ENCODE measurements at places on chromosomes 4 and X.

DNA sequence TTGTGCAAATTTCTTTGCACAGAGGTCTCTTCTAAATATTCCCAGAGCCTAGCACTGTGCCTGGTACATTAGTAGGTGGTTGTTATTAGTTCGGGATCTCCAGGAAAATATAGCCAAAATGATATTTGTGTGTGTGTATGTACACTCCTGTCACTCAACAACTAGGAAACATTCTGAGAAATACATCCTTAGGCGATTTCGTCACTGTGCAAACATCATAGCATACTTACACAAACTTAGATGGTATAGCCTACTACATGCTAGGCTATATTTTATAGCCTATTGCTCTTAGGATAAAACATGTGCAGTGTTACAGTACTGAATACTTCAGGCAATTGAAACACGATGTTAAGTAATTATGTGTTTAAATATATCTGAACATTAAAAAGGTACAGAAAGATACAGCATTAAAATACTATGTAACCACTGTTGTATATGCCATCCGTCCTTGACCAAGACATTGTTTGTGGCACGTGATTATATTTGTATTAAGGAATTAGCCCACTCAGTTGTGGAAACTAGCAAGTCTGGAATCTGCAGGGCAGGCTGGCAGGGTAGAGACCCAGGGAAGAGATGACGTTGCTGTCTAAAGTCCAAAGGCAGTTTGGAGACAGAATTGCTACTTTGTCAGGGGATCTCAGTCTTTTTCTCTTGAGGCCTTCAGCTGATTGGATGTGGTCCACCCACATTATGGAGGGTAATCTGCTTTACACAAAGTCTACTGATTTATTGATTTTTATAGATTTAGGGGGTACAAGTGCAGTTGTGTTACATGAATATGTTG, 106.9 kb downstream of the COL4A6 start:
- no peak for DNase-seq

DNA sequence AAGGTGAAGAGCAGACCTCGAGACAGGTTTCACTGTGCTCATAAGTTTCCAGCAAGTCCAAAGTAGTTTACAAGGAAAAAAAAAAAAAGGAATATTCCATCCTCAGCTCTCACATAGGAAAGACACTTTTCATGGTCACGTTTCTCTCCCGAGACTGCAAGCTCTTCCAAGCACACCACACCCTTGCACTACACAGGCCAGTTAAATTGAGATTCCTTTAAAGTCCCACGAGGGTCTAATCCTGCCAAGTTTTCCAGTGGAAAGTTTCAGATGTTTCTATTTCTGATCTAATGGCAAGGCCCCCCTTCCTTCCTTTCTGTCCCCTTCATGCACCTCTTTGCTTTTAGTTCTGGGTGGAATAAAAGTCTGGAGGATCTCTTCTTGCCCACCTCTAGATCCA, 67.9 kb upstream of the PCDH19 start:
- DNase-seq, result no peak

DNA sequence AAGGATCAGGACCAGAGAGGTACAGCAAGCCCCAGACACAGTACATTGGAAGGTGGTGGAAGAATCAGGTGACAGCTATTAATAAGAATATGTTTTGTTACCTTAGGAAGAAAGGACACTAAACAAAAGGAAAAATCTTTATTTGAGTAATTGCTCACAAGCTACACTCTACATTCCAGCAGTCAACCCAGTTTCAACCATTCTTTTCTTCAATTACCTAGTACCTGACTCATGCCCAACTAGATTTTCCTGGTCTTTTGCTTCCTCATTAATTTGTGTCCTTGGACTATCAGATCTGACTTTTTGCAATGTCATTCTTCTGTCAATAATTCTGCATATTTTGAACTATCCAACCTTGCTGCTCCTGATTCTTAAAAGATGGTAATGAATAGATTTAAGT, 22.5 kb upstream of the GLRA2 start:
- peak; percentile 1 for DNase-seq

DNA sequence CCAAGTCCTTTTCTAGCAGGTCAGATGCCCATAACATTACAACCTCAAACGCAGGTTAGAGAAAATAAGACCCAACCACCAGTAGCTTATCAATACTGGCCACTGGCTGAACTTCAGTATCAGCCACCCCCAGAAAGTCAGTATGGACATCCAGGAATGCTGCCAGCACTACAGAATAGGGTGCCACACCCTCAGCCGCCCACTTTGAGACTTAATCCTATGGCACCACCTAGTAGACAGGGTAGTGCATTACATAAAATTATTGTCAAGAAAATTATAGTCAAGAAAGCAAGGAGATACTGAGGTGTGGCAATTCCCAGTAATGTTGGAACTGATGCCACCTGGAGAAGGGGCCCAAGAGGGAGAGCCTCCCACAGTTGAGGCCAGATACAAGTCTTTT, 19.9 kb upstream of the TRIM61 start:
- peak; percentile 38 for DNase-seq

GRCh38 chr4:57282933-57283310, 172.7 kb upstream of the IGFBP7 start:
- no peak for DNase-seq

- DNase-seq, result no peak
These were observed 80.3 kb downstream of the PPEF2 start for GRCh38 chr4:75821966-75822365.

DNA sequence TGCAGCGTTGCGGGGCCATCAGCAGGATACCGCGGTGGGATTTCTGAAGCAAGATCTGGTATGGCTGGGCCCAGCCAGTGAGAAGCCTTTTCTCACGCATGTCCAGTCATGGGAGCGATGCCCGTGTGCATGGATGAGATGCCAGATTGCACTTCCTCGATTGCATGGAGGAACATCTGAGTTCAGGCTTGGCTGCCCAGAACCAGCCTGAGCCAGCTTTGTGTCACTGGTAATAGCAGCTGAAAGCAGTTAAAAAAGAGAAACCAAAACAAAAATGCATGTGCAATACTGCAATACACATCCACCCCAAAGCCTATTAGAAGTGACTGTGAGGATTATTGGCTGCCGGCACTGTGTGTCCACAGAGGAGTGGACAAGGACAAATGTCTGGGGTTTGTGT, 59.3 kb downstream of the PSAPL1 start:
- DNase-seq, result peak; percentile 26

GRCh38 chr4:88514557-88515511, 8.7 kb downstream of the PYURF start:
- peak; percentile 91 for DNase-seq

- DNase-seq, result no peak
These were observed 75.5 kb downstream of the PABPC4L start for GRCh38 chr4:134126000-134126560.

DNA sequence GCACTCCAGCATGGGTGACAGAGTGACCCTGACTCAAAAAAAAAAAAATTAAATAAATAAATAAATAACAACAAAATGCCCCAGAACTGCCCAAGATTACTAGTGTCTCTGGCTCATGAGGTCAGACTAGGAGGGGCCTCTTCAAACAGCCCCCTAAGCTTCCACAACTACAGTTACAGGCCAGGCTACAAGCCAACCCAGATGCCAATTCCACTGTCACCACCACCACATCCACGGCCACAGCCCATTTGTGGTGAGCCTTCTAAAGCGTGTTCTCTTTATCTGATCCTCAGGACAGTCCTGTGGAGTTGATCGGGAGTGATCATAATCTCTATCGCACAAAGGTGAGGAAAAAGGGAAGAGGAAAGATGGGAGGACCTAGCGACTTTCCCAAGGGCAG, 36.6 kb downstream of the IGFBP7 start:
- DNase-seq, result no peak

DNA sequence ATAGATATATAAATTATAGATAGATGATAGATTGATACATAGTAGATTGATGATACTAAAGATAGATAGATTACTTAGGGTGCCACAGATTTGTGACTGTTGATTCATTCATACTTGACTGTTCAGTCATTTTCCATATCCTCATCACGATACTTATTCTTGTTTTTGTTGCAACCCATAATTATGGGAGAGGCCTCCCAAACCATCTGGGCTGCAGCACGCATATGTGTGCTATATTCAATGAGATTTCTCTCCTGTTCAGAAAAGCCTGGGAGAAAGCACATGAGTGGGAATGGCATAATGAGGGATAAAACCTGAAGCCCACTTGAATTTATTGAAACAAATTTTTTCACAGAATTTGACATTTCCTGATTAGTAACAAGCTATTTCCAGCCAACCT, 346.4 kb upstream of the PRKX start:
- DNase-seq, result no peak

GRCh38 chr4:182765987-182766856, 151.0 kb downstream of the DCTD start:
- no peak for DNase-seq

GRCh38 chr4:75718529-75718928, 5.8 kb upstream of the USO1 start:
- no peak for DNase-seq

DNA sequence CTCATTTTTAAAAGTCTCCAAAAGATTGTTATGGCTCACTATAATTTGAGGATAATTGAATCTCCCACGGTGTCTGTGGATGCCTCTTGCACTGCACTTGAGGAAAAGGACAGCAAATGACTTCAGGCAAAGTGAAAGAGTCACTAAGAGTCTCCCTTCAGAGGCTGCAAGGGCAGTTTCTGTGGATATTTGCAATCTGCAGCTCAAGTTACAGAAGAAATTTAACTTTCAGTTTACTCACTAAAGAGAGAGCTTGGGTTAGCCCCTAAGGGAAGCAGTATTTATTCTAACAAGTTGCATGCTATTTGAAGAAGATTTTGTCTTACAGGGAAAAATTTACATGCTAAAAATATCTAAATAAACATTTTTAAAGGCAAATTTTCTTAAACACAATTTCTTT, 912.0 kb upstream of the TENM3 start:
- no peak for DNase-seq

DNA sequence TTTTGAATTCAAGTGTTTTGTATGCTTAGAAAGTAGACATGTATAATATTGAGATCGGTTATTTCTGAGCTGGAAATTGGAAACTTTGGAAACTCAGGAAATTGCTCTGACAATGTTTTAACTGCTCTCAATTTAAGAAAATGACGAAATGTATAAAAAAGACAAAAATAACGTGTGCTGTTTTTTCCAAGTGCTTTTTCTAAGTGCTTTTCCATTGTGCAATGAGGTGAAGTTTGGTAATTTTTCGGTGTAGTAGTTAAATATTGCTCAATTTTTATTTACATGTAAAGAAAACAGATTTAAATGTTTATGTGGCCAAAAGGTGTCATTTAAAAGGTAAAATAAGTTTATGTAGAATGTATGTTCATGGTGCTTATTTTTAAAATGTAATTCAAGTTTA, 39.4 kb upstream of the RHOH start:
- no peak for DNase-seq

DNA sequence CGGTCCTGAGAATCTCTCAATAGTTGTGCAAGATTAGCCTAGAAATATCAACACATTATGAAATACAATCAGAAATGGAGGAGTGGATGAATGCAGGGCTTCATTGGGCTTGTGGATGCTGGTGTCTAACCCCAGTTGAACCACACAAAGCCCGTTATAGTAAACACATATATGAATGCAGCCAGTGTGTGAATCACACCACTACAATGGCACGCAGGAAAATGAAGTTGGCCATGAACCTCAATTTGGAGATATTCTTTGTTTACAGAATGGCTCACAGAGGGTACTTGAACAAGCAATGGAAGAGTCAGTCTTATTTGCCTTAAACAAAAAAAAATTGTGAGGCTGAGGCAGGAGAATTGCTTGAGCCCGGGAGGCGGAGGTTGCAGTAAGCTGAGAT, 57.8 kb downstream of the SOD3 start:
- peak; percentile 85 for DNase-seq

GRCh38 chr4:10629394-10629793, 55.2 kb downstream of the CLNK start:
- no peak for DNase-seq

DNA sequence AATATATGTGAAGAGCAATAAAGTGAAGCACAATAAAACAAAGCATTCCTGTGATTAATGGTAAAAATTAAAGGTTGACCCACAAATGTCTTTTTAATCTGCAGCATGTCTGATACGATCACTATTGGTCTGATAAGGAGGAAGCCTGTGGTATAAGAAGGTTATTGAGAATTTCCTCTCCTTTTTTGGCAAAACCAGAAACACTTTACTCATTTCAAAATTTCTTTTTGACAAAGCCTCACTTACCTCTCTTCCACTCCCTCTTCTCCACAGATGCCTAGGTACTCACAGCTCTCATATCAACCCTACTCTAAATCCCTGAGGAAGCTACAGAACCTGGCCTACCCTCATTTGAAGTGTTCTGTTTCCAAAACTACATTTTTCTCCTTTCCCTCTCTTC, 56.1 kb downstream of the TSPAN5 start:
- no peak for DNase-seq

- DNase-seq, result no peak
These were observed 5.1 kb downstream of the PSAPL1 start for GRCh38 chr4:7429601-7430078.

DNA sequence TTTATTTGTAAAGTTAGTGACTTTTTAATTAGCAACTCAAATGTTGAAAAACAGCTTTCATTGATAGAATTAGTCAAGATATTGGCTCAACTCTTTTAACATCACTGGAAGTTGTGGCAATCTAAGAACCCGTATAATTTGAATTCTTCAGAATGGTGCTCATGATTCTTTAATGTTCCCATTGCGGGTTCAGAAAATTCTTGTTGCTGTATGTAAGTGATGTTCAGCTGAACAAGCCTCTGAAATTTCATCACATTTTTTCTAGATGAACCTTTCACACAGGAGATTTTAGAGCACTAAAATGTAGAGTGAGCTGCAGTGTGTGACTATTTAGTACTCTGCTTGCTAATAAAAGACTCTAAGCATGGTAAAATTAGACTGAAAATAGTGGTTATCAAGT, 1317.7 kb downstream of the FSTL5 start:
- no peak for DNase-seq

- peak; percentile 60 for DNase-seq
These were observed 581.4 kb upstream of the DIPK2B start for GRCh38 chrX:45781901-45782553.

GRCh38 chr4:110815950-110816349, 193.1 kb upstream of the PITX2 start:
- DNase-seq, result no peak

- no peak for DNase-seq
These were observed 4.3 kb upstream of the SLC4A4 start for GRCh38 chr4:71334465-71334882.

GRCh38 chr4:107897823-107898222, 33.5 kb upstream of the CYP2U1 start:
- no peak for DNase-seq

DNA sequence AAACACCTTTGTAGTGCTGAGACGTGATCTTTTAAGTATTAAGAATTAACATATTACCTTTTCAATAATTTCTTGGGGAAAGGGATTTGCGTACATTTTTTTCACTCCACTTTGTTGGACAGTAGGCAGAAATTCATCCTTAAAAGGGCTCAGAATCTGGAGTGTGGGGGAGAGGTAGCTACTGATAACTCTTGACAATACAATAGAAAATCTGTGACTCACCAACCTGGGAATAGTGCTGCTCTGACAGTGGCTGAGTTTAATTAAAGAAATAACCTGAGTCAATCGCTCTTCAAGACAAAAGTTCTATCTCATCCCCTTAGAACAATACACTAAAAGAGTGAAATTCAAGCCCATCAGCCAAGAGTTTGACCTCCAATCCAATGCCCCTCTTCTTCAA, 60.2 kb downstream of the SLC9A7 start:
- DNase-seq, result no peak
